SHP77 (cell line): ENCODE measurements at places on chromosomes 11 and 22.
A peak's percentile ranks its signal among the peaks of the same experiment; 100 is the strongest.

DNA sequence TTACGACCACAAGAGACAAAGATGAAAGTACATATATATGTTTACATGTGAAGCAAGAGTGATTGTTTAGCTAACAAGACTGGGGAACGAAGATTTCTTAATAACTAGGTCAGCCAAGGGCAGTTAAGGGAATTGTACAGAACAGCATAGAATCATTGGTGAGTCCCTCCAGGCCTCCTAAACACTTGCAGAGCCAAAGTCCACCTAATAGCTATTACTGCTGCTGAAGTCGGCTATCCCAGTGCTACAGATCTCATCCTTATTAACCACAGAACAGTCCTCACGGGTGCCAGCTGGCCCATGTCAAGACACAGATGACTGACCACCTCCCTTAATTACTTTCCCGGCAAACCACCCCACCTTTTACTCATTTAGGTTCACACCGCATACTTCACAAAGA is 68.5 kb upstream of the OPCML start:
- no peak for DNase-seq

- DNase-seq = no peak
Measured at GRCh38 chr11:34216706-34217105, 111.3 kb downstream of the NAT10 start.

DNA sequence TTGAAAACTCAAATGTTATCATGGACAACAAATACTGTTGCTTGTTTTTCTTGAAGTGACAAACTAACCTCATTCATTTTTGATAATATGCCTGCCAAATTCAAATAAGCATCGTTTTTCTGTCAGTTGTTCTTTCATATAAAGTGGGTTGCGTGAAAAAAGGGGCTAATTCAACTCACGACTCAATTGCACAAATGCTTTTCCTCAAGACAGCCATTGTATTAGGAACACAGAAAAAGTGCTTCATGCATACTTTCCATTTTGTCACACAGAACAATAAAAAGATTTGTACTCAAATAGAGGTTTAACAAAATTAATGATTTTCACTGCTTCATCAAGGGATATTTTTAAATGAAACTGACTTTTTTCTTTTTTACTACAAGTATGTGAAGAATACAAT is 94.6 kb upstream of the ALKBH3 start:
- no peak for DNase-seq

GRCh38 chr11:19987331-19987801 is 172.9 kb downstream of the DBX1 start:
- no peak for DNase-seq

- no peak for DNase-seq
Measured at GRCh38 chr11:17604201-17604914, 57.3 kb downstream of the OTOG start.

DNA sequence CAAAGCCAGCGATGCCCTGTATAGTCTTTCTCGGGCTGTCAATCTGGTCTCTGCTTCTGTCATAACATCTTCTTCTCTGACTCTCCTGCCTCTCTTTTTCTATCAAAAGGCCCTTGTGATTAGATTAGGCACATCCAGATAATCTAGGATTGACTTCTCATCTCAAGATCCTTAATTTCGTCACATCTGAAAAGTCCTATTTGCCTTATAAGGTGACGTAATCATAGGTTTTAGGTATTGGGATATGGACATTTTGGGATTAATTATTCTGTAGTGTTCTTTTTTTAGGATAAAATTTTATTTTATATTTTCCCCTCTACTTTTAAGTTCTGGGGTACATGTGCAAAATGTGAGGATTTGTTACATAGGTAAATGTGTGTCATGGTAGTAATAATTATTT is 480.8 kb upstream of the CCDC90B start:
- DNase-seq = no peak

GRCh38 chr11:36308577-36308976 is 12.5 kb downstream of the PRR5L start:
- DNase-seq = no peak

GRCh38 chr22:42949159-42949558 is 65.8 kb downstream of the PACSIN2 start:
- DNase-seq = no peak

GRCh38 chr11:134143801-134144200 is 74.9 kb downstream of the JAM3 start:
- DNase-seq = no peak

DNA sequence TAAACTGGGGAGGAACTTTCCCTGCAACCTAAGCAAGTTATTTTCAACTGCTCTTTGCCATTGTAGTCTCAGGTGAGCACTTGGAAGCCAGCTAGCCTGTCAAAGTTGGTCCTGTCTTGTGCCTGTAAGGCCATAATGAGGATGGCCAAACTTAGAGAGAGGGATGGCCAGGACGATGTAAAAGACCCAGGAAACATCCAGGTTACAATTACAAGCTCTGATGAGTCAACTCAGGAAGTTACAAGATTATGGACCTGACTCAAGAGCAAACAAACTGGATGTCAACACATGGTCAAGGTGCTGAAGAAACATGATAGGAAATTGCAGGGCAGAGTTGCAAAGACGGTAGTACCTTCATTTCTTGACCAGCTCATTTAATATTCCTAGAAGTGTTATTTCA is 1.6 kb downstream of the GTPBP1 start:
- no peak for DNase-seq

- DNase-seq = no peak
Measured at GRCh38 chr22:31120230-31120629, 2.5 kb upstream of the INPP5J start.

DNA sequence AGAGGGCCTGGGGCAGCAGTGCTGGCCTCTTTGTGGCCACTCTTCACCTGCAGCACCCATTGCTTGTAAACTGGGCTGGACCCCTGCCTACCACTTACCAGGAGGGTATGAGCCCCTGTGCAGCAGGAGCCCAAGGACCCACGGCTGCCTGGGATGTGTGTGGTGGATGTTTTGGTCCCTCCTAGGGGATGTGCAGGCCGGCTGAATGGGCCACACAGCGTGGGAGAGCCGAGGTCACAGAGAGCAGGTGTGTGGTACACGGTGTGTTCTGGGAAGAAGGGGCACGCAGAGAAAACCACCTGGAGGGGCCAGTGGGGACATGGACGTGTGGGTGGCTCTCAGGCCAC is 19.3 kb upstream of the GNB1L start:
- DNase-seq = no peak

DNA sequence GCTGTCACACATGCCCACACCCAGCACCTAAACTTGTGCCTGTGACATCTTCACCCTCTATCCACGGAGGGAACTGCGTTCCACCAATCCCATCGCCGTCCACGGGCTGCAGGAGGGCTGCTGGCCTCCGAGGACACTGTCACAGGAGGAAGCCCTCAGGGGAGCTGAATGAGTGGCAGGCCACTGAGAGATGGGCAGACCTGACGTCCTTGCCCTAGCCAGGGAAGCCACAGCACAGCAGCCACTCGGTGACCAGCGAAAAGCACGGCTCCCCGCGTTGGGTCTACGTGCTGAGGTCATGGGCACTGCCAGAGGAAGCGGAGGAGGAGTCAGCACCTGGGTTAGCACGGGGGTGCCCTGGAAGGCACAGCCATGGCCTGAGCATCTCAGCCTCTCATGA is 50.5 kb downstream of the IGSF9B start:
- no peak for DNase-seq

- no peak for DNase-seq
Measured at GRCh38 chr22:26431261-26431995, 2.4 kb downstream of the ASPHD2 start.

DNA sequence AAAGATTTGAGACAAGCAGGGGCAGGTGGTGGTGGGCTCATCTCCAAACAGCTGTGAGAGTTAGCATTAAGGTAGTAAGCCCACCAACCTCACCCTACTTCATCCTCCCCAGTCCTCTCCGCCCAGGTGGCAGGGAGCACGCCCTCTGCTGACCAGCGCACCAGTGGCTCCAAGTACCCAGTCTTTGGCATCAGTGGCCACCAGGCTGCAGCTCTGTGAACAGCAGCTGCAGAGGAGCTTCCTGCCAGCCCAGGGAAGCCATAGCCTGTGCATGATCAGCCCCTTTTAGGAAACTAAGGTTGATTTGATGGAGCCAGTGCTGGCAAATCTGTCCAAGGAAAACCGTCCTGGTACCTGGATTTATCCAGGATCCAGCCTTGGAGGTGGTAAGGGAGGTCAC is 21.7 kb downstream of the CAVIN3 start:
- DNase-seq = peak; percentile 6

GRCh38 chr11:74863410-74863809 is 85.5 kb downstream of the XRRA1 start:
- DNase-seq = no peak

- no peak for DNase-seq
Measured at GRCh38 chr11:101215069-101215468, 85.5 kb upstream of the PGR start.

DNA sequence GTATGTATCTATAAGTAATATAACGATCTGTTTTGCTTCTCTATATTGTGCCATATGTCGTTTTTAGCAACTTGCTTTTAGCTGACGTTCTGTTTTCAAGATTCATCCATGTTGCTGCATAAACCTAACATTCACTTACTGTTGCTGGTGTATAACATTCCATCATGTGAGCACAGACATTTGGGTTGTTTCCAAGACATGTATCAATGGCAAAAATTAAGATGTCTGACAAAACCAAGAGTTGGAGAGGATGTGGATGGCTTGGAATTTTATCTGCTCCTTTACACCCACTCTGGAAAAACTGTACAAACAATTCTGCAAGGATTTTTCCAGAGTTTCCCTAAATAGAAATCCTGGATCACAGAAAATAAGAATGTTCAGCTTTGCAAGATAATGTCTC is 40.9 kb downstream of the DGCR2 start:
- no peak for DNase-seq
